Upper lobe of left lung (tissue), 6 donors: ENCODE measurements at places on chromosomes 12 and 14.

DNA sequence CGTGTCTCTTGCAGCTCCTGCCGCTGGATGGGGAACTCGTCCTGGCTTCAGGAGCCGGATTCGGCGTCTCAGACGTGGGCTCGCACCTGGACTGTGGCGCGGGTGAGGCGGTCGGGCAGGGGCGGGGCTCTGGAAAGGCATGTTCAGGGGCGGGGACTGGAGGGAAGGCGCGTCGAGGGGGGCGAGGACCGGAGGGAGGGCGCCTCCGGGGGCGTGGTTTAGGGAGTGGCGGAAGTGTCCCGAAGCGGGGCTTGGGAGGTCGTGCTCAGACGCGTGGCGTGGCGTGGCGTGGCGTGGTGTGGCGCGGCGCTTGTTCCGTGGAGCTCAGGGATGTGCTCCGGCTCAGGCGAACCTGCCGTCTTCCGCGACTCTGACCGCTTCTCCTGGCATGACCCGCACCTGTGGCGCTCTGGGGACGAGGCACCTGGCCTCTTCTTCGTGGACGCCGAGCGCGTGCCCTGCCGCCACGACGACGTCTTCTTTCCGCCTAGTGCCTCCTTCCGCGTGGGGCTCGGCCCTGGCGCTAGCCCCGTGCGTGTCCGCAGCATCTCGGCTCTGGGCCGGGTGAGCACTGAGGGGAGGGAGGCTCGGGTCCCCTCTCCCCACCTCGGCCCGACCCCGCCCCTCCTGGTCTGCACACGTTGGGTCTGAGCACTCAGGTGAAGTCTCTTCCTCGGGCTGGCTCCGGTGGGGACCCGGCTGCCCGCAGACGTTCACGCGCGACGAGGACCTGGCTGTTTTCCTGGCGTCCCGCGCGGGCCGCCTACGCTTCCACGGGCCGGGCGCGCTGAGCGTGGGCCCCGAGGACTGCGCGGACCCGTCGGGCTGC, 6.2 kb downstream of the AMN start:
- peak; percentile 88 for DNase-seq

- DNase-seq = no peak
Observed at GRCh38 chr14:103696466-103697071, 18.7 kb downstream of the XRCC3 start.

GRCh38 chr14:87686746-87687145, 306.2 kb downstream of the GALC start:
- DNase-seq = no peak

GRCh38 chr14:23294734-23295561, 7.7 kb downstream of the PPP1R3E start:
- DNase-seq = no peak

DNA sequence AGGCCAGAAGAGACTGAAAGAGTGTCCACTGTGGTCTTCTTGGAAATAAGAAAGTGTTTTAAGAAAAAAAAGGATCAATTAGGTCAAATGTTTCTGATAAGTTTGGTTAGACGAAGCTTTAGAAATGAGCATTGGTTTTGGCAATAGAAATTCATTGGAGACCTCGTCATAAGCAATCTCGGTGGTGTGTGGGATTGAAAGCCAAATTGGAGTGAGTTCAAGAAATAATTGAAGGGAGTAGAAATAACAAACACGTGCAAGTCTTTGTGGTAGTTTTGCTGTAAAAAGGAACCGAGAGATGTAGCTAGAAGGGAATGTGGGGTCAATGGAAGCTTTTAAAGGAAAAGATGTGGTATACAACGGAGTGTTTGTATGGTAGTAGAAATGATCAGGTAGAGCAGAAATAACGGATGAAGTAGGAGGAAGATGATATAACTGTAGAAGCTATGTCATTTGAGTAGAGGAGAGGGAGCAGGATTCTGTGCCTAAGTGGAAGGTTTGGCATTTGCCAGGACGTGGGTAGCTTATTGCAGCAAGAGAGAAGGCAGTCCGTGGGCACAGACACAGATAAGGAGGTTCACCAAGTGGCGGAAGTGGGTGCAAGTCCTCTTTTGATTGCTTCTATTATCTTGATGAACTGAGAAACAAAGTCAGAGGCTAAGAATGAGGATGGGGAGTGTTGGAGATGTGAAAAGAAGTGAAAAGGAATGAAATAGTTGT, 146.2 kb downstream of the DACT1 start:
- no peak for DNase-seq

DNA sequence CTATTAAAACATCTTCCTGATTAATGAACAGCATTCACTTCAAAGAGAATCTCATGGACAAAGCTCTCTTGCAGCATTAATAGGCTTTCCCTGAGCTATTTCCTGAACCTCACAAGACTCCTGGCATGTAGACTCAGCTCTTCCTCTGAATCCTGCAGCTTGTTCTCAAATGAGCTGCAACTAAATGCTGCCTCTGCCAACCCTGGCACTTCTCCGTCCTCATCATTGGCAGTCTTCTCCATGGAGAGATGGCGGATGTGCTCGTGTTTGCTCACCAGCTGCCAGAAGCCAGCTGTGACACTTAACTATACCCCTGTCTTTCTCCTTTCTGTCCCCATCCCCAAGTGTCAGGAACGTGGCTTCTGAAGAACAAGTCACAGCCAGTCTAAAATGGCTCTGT, 232.1 kb downstream of the FOXN3 start:
- DNase-seq = no peak

DNA sequence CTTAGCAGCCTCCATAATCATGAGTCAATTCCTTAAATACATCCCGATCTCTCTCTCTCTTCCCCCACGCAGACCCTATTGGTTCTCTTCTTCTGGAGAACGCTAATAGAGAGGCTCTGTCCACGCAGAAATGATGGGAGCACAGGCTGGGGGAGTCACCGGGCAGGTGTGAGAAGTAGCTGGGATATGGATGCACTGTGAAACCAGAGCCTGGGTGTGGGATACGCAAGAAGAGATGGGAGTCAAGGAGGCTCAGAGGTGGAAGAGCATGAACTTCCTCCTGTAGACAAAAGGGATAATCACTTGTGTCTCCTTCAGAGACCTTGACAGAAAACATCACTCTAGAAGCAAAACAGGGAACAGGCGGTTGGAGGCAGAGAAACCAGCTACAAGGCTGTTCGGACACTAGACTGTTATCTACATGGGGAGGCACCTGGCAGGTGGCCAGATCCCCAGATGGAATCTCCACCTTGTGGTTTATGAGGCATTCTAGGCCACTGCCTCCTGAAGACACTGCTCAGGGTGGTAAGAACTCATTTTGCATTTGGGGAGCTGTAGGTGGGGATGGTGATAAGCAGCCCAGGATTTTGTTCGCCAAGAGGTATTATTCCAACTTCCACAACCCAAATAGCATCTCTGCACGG, 7.2 kb upstream of the SELPLG start:
- no peak for DNase-seq
